ENCODE measurements at places on chromosomes 3 and 15.

DNA sequence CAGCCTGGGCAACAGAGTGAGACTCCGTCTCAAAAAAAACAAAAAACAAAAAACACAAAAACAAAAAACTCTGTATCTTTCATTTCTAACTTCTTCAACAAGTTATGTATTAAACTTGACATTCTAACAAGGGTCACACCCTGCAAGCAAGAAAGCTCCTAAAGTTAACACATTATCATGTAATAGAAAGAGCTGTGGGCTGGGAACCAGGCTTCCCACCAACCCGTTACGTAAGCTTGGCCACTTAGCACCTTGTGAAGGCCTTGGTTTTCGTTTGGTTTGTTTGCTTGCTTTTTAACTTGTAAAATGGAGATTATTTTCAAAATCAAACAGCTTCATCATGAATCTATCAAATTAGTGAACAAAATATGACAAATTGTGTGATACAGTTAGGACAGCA lies 47.0 kb downstream of the HEG1 start:
- no peak for DNase-seq

DNA sequence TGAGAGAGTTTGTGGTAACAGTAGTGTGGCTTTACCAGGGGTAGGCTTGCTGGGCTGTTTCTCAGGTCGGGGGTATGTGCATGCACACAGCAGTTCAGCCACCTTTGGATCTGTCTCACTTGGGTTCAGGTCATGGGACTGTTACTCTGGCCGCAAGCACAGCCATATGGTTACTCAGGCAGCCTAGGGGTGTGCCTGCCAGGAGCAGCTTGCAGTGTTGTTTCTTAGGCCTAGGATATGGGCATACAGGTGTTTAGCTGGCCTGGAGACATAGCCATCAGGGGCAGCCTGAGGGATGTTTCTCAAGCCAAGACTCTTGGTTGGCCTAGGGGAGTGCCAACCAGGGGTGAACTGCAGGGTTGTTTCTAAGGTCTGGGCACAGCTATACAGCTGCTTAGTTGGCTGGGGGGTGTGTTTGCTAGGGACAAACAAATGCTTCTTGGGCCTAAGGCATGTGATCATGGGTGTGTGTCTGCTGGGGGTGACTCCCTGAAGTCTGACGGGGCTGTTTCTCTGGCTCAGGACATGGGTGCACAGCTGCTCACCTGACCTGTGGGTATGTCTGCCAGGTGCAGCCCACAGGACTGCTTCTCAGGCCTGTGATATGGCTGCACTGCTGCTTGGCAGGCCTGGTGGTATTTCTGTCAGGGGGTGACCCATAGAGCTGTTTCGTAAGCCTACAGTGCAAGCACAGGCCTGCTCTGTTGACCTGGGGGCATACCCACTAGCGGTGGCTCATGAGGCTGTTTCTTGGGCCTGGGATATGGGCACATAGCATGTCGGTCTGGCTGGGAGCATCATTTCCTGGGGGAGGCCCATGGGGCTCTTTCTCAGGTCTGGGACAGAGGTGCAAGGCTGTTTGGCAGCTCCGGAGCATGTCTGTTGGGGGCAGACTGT lies 168.0 kb upstream of the THRB start:
- no peak for DNase-seq

DNA sequence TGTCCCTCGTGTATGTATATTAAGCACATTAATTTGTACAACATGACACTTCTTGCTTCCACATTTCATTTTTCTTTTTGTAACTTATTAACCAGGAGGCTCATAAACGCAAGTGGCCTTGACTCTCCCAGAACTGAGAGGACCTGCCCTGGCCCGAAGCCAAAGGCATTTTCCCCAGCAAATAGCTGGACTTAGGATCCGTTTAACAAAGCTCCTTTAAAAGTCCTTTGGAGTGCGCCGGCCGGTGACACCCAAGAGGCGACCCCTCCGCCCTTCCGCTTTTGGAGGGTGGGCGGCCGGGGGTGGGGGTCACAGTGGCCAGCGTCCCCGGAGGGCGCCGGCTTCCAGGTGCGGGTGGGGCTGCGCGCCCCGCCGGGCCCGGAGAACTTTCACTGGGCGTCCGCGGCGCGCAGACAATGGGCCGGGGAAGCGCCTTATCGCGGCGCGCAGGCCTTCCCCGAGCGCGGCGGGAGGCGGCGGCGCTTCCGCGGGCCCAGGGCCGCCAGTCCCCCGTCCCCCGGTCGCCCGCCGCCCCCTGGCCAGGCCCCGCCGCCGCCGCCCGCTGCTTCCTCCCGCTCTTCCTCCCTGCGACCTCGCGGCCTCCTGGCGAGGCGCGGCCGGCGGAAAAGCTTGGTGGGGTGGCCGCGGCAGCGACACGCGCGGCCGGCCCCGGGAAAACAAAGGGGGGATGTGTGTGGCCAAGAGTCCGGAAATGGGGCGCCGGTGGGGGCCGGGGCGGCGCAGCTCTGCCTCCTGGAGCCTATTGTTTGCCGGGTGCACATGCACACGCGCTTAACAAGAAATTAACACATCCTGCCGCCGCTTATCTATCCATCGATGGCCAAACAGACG lies 613.4 kb downstream of the MCTP2 start:
- DNase-seq = no peak

- DNase-seq = no peak
Measured at GRCh38 chr15:81195339-81195864, 1.3 kb upstream of the IL16 start.
